ENCODE measurements at places on chromosomes 2 and 18.

DNA sequence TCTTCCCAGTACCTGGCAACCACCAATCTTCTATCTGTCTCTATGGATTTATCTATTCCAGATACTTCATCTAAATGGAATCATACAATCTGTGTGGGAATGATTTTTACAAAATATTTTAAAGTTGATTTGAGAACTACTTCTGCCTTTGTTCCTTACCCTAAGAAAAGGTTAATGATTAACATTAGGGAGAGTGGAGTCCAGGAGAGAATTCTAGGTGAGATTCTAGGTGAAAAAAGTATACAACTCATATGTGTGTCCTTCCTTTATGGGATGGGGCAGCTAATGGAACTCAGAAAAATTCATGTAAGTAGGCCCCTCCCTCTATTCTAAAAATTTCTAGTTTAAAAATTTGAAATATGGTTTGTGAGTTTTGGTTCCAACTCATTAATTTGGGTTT is 35.9 kb upstream of the WDSUB1 start:
- ATAC-seq, result no peak

- ATAC-seq, result no peak
Observed at GRCh38 chr2:215619022-215619958, 183.4 kb upstream of the FN1 start.

DNA sequence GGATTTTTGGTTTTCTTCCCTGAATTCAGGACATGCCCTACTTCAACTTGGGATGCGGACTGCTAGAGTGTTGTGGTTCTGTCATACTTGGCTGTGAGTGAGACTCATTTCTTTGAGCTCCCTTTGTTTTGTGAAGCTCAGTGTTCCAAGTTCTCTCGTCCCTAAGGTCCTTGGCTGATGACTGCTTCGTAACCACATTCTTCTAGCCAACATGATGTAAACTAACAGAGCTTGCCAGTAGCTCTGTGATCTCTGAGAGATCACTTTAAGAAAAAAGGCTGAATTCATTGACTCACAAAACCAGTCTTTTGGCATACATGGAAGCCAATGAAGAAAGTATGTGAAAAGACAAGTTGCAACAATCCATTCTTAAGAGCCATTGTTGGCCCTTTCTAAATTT is 96.9 kb upstream of the MSTN start:
- ATAC-seq, result peak; percentile 66

GRCh38 chr2:127081826-127082633 is 24.9 kb downstream of the BIN1 start:
- peak; percentile 42 for ATAC-seq

DNA sequence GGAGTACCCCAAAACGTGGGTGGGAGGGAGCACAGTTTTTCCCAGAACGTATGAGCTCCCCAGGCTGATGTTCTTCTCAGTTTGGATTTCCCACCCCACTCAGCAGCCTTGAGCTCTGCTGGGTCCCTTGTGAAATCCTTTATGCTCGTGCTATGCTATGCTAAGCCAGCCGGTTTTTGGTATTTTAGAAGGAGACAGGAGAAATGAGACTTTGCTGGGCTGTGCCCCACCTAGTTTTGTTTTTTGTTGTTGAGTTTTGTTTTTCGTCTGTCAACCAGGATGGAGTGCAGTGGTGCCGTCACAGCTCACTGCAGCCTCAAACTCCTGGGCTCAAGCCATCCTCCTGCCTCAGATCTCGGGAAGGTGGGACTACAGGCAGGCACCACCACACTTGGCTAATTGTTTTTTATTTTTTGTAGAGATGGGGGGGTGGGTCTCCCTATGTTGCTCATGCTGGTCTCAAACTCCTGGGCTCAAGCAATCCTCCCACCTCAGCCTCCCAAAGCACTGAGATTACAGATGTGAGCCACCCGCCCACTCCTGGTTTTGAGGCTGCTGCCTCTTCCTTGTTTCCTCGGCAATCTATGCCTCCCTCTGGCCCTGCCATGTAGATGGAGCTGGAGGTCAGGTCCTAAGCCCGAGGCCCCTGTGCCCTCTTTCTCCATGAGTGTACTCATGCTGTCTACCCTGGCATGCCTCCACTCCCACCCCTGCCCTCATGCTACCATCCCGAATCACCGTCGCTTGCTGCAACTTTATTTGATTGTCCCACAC is 17.5 kb upstream of the MGAT4A start:
- peak; percentile 11 for ATAC-seq

DNA sequence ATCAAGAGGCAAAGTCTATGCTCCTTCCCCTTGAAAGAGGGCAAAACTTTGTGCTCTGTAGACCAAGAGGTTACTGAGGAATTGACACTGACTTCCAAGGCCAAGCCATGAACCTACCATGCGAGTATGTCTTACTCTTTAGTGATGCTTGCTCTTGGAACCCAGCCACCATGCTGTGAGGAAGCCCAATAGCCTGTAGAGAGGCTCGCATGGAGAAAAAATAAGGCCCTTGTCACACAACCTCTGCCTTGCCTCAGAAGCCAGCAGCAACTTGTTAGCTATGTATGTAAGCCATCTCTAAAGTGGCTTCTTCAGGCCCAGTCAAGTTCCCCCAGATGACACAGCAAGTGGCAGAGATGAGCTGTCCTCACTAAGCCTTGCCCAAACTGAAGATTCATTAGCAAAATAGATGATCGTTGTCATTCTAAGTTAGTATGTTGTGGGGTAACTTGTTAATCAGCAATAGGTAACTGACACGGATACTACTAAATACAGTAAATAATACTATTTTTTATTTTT is 66.1 kb upstream of the RGPD5 start:
- ATAC-seq, result peak; percentile 55

GRCh38 chr2:15262792-15263191 is 298.3 kb downstream of the NBAS start:
- no peak for ATAC-seq

- no peak for ATAC-seq
Observed at GRCh38 chr18:21894619-21895367, 154.2 kb downstream of the MIB1 start.

DNA sequence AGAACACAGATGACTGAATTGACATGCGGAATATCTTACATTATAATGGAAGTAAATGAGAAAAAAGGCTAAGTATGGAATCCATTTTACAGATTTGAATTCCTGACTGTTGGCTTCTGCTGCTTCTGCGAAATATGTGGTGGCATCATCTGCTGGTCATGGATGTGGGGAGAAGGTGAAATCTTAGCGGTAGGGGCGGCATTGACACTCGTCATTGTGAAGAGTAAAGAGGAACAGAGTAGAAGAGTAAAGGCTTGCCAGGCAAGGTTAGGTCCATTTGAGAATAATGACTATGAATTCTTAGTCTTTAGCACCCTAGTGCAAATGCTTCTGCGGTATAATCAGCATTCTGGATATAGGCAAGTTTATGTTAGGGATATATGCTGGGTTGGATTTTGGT is 32.4 kb downstream of the ACTR3 start:
- ATAC-seq, result no peak

GRCh38 chr2:176565641-176566323 is 296.5 kb downstream of the MTX2 start:
- ATAC-seq, result peak; percentile 47

GRCh38 chr2:215369181-215369760 is 57.4 kb downstream of the ATIC start:
- ATAC-seq, result no peak

- ATAC-seq, result peak; percentile 50
Observed at GRCh38 chr2:189579585-189580186, 900 bp downstream of the SLC40A1 start.

DNA sequence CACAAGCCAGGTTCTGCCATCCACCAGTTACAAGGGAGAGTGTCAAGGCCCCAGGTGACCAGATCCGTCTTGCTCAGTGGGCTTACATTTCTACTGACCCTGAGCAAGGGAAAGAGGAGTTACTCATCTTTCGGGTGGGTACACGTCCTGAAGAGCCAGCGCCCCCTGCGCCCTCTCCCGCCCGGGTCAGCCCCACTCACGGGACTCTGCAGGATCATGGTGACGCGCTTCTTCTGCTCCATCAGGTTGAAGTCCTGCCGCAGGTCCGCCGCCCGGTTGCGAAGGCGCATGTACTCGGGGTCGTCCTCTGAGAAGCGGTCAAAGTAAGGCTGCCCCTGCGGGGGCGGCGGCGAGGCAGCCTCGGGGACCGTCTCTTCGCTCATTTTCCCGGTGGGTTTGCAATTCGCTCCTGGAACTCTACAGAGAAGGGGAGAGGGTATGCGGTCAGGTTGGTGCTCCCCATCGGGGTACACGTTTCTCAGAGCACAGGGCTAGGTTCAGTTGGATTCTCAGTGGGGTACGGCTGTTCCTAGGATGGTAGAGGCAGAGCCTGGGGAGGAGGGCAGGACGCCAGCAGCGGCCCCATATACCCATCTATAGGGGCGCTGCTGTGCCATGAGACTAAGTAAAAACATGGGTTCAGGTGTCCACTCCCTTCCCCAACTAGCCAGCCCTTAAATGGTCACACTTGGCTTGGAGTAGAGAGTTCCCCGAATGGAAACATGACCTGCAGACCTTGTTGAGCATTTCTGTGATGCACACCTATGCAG is 61.8 kb downstream of the ADD2 start:
- ATAC-seq, result no peak

GRCh38 chr2:5175231-5175630 is 517.0 kb upstream of the SOX11 start:
- no peak for ATAC-seq

DNA sequence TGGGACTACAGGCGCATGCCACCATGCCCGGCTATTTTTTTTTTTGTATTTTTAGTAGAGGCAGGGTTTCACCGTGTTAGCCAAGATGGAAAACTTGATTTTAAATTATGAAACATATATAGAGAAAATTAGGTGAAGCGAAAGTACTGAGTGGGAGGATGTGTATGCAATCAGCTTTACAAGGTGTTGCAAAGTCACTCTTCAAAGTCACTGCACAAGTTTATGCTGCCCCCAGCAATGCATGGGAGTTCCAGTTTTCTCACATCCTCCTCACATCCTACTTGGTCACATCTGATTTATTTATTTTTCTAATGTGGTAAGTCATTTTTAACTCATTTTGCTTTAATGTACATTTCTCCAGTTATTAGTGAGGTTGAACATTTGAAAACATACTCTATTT is 49.2 kb upstream of the CHN1 start:
- ATAC-seq, result no peak

- ATAC-seq, result no peak
Observed at GRCh38 chr2:6069381-6069780, 377.2 kb downstream of the SOX11 start.

DNA sequence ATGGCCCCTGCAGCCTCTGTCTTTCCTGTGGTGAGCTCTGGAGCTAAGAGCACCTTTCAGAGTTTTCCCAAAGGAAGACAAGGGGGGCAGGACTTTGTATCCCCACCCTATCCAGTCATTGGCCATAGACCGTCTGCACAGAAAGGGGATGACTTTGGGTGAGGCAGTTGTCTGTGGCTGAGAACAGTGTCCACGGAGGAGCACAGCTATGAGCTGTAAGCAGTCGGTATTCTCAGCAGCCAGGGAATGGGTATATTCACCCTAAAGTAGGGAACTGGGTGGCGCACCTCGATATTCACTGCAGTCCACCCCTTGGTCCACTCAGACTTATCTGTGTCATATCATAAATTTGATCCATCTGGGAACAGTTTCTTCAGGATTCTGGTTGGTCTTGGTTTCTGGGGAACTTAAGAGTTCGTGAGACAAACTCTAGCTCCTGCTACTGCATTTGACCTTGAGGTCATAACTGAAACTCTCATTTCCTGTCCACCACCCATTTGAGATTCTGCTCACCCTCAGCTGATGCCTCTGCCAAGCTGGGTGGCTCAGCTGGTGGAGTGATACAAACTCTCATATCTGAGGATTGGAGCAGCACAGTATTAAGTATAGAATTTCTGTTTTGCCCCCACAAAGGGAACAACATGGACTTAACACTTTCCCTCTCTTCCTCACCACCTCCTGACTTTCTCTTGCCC is 45.2 kb upstream of the SCG2 start:
- no peak for ATAC-seq

- ATAC-seq, result peak; percentile 7
Observed at GRCh38 chr2:127637725-127638252, 8.2 kb upstream of the GPR17 start.

DNA sequence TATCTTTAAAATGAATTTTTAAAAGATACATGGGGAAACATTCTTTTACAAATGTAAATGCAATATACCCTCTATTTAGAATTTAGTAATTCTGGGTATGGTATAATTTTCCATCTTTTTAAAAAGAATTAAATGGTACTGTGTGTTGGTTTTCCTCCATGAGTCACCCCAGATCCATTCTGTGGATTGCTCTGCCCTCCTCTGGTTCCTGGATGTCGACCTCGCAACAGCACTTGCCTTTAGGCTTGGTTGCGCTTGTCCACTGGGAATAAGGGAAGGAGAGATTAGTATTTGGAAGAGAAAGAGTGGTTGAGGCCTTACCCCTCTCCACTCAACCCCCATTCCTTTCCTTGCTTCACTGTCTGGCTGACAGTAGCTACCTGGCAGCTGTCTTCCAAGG is 90.4 kb downstream of the FTCDNL1 start:
- no peak for ATAC-seq

DNA sequence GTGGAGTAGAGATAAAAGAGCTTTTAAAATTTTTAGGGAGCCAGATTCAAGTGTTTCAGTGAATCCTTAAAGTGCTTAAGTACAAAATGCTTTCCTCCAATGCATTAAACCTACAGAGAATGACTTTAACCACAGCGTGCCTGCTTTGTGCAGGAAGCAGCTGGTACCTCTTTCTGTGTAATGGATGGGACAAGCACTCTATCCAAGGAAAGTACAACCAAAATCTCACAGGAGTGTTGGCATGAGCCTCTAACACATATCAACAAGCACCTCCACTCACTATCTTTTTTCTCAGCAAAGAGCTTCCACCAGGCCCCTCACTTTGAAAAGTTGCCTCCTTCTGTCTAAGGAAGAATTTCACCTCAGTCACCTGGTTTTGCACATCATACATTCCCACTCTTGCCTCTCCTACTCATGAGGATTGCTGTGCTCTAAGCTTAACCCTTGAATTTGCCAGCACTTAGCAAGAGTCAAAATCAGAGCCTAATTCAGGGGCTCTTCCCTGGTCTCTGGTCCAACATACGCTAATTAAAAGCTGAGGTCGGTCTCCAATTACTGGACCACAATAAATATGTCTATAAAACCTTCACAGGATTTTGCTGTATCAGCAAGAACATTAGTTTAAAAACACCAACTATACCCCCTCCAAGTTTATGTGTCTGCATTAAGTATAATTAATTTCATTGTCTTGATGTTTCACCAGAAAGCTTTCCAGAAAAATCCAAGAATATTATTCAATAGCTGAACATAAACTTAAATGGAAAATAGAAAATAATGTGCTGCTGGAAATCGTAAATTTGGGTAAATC is 68.9 kb downstream of the ZNF521 start:
- ATAC-seq, result no peak

DNA sequence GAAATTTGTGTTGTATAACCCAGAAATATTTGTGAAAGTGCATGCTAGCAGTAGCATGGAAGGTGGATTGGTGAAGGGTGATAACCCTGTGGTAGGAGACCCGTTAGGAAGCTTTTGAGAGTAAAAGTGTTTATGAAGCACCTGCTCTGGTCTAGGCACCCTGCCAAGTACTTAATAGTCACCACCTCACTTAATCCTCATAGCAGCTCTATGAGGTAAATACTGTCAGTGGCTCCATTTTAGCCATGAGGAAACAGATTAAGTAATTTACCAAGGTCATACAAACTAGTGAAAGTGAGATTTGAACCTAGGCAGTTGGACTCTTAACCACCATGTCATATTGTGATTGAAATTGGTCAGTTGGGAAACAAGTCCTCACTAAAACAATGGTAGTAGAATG is 66.8 kb downstream of the TET3 start:
- no peak for ATAC-seq

- ATAC-seq, result no peak
Observed at GRCh38 chr2:1222056-1222455, 191.2 kb upstream of the TPO start.

Measured in esophagus mucosa (tissue), 1 donor.